ENCODE measurements at places on chromosomes 5 and 9.

DNA sequence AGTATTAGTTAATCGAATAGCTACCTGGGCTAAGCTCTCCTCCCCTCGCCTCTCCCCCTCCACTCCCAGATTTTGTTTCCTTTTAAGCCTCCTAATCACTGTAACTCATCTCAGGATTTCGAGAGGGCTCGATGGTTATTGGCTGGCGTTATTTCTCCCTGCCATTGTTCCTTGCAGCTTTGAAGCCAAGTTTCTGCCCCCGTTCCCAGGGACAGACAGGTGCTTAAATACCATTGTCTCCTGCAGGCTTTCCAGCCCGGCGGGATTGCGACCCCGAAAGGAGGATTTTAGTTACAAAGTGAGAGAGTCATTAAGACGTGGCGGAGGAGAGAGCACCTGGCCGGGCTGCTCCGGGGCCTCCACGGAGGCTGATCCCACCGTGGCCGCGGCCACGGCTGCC lies 46.2 kb downstream of the ASS1 start:
- no peak for DNase-seq

DNA sequence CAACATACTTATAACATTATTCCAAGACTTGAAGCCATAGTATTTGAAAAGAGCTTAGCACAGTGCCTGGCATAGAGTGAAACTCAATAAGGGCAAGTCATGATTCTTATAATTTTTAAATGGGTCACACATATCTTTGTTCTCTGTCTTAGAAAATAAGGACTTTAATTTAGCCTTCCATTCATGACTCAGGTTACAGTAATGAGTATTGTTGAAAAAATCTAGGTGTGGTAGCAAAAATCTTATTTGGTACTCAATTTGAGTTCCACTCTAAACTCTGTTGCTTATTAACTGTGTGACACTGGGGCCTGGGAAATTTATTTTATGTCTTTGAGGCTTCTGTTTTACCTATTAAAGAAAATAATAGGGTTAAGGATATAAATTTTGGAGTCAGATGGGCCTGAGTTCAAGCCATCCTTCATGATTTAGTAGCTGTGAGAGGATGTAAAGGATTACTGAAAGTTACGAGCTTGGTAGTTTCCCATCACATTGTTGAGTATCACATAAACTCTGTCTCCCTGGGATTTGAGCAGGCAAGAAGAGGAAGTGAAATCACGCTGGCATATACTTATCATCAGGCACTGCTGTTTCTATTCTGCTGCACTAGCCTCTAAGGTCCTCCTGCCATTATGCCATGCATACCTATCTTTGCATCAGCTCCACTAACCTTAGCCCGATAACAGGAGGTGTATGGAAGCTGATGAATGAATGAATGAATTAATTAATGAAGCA lies 1.5 kb downstream of the SPINK9 start:
- no peak for DNase-seq

DNA sequence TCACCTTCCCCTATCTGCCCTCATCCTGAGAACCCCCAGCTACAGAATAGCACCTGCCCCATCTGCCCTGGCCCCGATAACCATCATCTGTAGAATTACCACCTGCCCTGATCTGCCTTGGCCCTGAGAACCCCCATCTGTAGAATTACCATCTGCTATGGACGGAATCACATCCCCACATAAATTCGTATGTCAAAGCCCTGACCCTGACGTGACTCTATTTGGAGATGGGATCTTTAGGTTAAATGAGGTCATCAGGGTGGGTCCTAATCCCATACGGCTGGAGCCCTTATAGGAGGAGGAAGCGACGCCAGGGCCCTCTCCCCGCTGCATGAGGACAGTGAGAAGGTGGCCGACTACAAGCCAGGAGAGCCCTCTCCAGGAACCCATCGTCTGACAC lies 32.6 kb downstream of the SARDH start:
- no peak for DNase-seq

DNA sequence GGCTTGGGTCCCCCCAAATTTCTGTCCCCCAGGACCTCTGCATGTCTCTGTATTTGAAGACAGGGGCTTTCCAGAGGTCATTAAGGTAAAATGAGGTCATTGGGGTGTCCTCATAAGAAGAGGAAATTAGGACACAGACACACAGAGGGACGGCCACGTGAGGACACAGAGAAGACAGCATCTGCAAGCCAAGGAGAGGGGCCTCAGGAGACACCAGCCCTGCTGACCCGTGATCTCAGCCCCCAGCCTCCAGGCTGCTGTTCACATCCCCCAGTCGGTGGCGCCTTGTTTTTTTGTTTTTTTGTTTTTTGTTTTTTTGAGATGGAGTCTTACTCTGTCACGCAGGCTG lies 1.2 kb upstream of the CCDC183 start:
- no peak for DNase-seq

GRCh38 chr5:126723643-126724042 lies 53.3 kb upstream of the LMNB1 start:
- DNase-seq = no peak

GRCh38 chr9:38293022-38293421 lies 99.5 kb upstream of the ALDH1B1 start:
- DNase-seq = no peak

DNA sequence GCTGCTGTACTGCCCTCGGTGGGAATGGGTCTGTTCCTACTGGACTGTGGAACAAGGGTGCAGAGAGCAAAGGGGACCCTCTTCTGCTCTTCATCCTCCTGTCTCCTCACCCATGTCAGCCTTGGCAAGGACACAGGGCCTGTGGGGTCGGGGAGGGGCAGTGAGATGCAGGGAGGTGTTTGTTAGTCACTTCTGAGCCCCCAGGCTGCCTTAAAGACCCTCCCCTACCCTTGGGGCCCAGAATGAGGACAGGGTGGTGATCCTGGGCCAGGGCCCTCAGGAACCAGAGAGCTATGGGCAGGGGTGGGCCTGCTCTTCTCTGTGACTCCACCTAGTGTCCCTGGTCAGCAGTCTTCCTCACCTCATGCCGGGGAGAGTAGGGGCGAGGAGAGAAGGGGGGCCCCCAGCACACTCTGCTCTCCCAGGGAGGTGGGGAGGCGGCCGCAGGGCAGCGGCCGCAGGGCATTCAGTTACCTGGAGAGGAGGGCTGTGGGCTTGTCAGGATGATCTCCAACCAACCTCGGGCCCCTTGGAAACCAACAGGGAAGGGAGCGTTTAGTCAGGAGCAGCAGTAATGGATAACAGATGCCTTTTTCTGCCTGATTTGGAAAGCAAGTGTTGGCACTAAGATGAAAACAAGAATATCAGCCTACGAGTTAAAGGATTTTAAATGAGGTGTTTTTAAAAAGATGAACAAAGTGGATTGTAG lies 62.0 kb upstream of the GARNL3 start:
- DNase-seq = no peak
